ENCODE measurements at places on chromosomes 1 and 21. TPM values are rescaled to one million over a fixed set of nuclear protein-coding genes. Genes with fewer than 3 reads are reported as not detected.

DNA sequence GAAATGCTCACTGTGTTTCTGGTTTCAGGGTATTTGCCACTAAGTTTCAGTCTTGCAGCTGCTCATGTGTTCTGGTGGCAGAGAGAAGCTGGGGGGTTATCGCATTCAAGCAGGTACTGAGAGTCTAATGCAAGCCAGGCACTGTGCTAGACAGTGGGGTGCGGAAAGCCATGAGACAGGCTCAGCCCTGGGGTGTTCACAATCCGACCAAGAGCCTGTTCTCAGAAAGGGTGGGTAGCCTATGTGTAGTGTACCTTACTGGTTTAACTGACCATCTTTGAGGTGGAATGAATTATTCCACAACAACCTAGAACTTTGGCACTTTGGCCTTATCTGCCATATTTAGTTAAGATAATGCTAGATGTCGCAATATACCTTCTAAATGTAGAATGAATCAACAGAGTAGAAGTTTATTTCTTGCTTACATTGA is 55.3 kb upstream of the ROR1 start:
- DNase-seq: no peak

DNA sequence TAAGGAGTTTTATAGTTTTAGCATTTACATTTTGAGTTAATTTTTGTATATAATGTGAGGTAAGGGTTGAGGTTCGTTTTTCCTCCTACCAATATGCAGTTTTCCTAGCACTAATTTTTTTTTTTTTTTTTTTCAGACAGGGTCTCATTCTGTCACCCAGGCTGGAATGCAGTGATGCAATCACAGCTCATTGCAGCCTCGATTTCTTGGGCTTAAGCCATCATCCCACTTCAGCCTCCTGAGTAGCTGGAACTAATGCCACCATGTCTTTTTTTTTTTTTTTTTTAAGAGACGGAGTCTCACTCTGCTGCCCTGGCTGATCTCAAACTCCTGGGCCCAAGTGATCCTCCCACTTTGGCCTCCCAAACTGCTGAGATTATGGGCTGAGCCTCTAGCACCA is 2.5 kb upstream of the UBASH3A start:
- no peak for DNase-seq

Gene LCE2B
- total RNA-seq: not detected

- DNase-seq: no peak
Observed at GRCh38 chr1:200081151-200081968, 53.9 kb downstream of the NR5A2 start.

DNA sequence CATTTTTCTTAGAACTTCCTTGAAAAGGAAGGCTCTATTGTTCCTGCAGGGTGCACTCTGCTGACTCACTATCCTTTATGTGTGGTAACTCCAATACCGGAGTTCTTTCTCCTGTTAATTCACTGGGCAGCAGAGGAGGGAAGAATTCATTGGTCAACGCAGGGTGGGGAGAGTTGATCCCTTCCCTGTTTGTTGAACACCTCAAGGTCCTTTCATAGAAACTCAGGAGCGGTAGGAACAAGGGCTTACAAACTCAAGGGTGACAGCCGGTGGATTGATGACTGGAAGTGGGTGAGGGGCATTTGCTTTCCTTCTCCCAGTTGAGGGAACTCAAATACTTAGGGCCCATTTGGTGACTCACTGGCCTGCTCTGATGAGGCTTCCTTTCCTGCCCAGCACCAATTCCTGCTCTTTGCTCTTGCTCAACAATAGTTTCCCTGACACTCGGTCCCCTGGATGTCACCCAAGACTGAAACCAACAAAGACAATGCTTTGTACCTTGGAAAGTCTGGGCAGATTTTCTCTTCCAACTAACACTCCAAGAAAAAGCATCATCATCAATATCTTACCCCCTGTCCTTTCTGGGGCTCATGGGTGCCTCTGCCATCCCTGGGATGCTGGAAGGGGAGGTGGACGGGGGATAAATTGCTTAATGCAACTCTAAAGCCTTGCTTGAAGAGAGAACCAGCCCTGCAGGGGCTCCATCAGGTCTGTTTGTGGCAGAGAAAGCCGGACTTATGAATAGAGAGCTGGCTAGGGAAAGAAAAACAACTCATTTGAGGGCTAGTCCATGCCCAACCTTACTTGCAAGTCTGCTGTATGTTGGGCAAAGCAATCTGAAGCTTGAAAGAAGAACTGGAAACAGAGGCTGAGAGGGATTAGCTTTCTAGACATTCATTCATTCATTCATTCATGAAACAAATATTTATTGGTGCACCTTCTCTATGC is 9.3 kb downstream of the SLC26A9 start:
- DNase-seq: no peak

DNA sequence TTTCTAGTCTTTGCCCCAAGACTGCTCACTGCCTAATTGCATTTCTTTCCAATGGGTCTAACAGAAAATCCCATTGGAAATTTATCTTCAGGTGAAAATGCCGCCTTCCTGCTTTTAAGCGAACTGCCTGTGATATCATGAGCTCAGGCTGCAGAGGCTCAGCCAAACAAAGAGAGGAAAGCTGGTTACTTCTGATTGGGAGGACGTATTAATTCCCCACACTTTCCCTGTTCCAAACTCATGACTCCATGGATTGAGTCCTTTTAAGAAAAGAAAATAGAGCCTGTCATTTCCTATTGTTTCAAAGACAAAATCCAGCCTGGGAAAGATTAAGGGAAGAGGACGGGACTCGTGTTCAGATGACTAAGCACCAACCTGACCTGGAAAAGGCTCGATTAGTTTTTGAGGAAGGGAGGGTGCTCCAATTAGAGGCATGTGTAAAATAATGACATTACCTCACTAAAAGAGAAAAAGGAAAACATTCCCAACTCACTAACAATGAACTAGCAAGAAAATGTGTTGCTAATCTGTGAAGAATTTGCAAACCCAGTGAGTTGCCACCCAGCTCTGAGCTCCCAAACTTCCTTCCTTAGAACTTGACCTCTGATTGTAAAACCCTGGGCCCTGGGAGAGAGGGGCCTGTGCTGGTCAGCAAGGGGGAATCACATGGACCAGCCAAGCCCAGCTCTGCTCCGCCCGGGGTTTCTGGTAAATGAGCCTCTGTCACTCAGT is 61.2 kb downstream of the TCP10L start:
- DNase-seq: no peak

- peak; percentile 69 for DNase-seq
Observed at GRCh38 chr1:236103646-236104218, 38.6 kb upstream of the GPR137B start.

DNA sequence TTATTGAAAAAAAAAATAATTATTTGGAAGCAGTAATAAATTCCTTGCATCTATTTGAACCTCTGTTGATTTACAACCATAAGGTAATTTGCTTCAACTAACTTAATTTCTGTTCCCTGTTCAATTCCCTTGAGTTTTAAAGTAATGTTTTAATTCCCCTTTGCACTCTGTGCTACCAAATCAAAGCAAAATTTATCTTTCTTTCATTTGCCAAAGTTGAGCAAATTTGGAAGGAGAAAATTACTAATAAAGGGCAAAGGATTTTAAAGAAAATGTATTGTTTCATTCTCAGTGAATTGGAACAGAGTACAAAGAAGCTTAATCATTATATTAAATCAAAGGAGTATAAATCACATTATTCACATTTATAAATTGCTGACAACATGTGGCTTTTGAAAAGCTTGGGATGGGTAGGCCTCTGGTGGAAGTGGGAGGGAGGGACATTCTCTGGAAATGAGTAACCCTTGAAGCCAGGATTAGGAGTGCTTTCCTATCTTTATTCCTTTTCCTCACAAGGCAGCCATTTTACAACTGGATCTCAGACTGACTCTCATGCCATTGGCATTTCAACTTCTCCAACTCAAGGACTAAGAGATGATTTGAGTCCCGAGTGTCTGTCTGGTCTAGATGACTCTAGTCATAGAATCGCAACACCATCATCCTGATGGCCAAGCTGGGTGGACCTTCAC is 331.6 kb upstream of the DUSP10 start:
- DNase-seq: no peak

GRCh38 chr1:52825868-52826267 is 16.7 kb upstream of the ZYG11A start:
- no peak for DNase-seq

DNA sequence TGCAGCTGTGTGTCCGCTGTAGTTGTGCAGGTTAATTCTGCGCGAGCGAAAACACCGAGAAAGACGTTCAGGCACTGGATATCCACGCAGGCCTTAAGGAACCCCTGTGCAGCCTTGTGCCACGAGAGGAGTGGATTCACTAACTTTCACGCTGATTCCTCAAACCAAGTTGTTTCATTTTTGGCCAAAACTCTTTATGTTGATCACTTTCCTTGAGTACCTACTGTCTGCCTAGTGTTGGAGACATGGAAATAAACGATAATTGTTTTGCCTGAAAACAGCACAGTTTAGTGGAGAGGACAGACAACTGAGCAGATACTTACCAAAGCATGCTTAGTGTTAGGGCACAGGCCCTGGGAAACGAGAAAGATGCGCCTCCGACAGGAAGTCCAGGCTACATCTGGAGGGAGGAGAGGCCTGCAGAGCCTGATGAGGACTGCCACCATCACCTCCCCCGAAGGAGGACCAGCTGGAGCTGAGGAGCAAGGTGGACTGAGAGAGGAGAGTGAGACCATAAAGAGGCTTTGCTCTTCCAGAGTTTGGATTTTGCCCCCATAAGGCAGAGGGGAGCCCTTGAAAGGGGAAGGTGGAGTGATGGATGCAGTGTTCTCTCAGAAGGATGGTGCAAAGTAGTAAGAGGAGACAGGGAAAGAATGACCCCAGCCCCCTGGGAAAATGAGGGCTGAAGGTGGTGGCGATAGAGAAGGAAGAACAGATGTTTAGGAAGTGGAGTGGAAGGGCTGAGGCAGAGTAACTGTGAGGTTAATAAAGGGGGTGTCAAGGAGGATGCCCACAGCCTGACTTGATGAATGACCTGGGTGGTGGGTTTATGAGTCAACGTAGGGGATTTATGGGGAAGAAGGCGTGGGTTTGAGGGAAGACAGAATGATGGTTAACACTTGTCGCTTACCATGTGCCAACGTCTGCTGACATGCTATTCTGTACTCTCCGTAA is 956 bp upstream of the SCAF4 start:
- peak; percentile 44 for DNase-seq

DNA sequence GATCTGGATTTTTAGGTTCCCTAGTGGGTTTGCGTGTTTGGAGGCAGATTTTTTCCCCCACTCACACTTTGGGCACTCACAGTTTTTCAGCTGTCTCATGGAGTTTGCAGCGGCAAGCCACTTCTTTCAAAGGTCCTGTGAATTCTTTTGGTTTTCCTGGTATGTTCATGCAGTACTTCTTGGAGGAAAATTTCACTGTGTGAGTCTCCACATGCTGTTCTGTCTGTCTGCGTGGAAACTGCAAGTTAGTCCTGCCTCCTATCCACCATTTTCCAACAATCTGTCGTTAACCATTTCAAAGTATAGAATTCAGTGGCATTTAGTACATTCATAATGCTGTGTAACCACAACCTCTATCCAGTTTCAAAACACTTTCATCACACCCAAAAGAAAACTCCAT is 793 bp upstream of the FMO1 start:
- DNase-seq: no peak

GRCh38 chr1:203596673-203597210 is 29.9 kb upstream of the ATP2B4 start:
- no peak for DNase-seq

Gene GADD45A
- total RNA-seq: 39.1 TPM

- DNase-seq: no peak
Observed at GRCh38 chr1:84374991-84375696, 23.1 kb upstream of the DNASE2B start.

Gene AGO3
- total RNA-seq: 25.3 TPM

DNA sequence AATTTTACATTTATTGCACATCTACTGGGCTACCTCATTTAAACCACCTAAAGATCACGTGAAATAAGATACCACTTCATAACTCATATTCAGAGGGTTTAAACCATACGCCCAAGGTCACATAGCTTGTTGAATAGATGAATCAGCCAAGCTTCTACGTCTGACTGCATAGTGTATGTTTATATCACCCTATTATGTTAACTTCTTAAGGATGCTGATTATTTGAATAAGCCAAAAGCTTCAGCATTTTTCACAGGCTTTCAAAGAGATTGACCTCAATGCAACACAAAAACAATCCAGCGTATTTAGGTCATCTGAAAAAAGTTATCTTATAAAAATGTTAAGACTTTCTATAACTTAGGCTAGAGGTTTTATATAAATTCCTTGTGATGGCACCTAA is 373.8 kb downstream of the TGFB2 start:
- no peak for DNase-seq

DNA sequence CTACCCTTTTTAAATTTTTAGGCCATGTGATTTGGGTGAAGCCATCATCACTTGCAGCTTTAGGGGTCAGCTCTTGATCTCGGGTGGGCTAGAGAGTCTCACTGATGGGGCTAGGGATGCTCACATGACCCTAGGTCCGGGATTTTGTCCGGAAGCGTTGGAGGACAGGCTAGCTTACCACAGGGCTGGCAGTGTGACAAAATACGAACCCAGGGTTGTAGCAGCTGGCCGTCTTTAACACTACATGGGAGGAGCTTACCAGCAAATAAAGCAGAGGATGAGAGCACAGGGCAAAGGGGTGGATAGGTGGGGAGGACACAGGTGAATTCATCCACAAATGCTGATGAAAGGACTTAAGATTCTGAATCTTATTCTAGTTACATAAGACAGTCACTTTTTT is 21.9 kb downstream of the GPR161 start:
- DNase-seq: no peak

DNA sequence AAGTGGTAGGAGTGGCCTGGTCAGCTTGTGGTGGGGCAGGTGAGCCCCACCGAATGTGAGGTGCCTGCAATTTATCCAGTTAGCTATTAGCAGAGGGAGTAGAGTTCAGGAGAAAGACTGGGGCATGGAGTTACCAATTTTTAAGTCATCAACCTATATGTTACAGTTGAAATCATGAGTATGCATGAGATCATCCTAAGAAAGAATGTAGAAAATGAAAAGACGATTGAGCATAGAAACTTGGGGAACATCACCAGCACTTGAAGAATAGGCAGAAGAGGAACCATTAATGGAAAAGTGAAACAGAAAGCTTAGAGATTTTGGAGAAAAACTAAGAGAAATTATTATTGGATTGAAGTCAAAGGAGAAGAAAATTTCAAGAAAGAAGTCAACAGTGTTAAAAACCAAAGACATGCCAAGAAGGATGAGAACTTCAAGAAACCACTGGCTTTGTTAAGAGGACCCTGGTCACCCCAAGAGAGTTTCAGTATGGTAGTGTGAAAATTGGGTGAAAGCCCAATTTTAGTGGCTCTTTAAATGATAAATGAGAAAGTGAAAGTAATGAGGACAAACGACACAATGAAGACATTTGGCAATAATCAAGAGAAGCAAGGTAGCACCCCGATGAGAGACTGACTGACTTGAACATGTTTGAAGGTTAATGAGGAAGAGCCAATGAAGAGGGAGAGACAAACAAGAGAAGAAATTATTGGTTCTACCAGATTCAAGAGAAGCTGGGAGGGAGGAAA is 36.7 kb downstream of the DNASE2B start:
- DNase-seq: no peak

Gene TFF2
- total RNA-seq: not detected

GRCh38 chr1:241775021-241775420 is 73.0 kb upstream of the EXO1 start:
- no peak for DNase-seq

- DNase-seq: no peak
Observed at GRCh38 chr1:114108751-114109255, 44.9 kb downstream of the SYT6 start.

Gene TTC22
- total RNA-seq: 4.6 TPM

Data from activated CD4-positive, alpha-beta memory T cell treated with anti-CD3 and anti-CD28 coated beads for 36 hours (primary cell).